Large intestine (tissue), 12 donors: ENCODE measurements at places on chromosomes 4 and X. TPM values are rescaled to one million over a fixed set of nuclear protein-coding genes. Genes with fewer than 3 reads are reported as not detected.

PCSK1N gene
- 178 TPM for polyA plus RNA-seq

DNA sequence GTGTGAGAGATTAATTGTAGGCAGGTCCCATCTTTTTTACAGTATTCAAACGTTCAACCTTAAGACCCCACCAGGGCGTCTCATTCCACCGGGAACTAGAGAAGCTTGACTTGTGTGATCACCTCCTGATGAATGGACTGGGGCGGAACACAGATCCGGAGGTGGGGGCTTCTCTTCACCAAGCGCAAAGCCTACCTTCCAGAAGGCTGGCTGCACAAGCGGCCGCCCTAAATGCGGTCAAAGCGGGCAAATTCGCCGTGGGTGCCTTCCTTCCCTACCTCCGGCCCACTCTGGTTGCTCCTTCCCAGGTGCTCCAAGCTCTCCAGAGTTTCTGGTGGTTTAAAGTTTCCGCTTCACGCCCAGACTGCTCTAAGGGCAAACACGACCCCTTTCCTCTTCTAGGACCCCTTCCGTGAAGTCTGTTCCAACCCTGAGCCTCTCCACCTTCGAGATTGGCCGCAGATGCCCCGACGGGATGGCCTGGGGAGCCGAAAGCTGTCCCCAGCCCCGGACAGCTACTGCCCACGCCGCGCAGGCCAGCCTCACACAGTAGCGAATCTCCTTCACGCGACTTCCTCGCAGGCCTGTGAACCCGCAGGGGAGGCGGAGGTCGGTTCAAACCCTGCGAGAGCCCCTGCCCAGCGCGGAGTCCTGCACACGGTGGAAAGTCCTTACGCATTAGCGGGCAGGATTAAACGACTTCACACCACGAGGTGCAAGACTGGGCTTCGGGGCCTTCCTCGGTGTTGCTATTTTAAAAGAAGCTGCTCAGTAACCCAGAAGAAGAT, 1.6 kb upstream of the WWC2 start:
- peak overlapping the region; percentile 47 for H3K27ac ChIP-seq
- peaks cover 11% of the 10 kb centered on the region for H3K4me1 ChIP-seq
- peaks cover 17% of the 10 kb centered on the region for H3K27me3 ChIP-seq
- peak overlapping the region; percentile 75 for H3K4me3 ChIP-seq
- H3K36me3 ChIP-seq = no peaks in the 10 kb centered on the region
- DNase-seq = no peak

GRCh38 chrX:44980403-44980802, 107.4 kb downstream of the KDM6A start:
- no peaks in the 10 kb centered on the region for H3K4me1 ChIP-seq
- no peak for DNase-seq
- no peaks in the 10 kb centered on the region for H3K27me3 ChIP-seq
- no peak overlapping the region for H3K4me3 ChIP-seq
- no peak overlapping the region for H3K27ac ChIP-seq

DNA sequence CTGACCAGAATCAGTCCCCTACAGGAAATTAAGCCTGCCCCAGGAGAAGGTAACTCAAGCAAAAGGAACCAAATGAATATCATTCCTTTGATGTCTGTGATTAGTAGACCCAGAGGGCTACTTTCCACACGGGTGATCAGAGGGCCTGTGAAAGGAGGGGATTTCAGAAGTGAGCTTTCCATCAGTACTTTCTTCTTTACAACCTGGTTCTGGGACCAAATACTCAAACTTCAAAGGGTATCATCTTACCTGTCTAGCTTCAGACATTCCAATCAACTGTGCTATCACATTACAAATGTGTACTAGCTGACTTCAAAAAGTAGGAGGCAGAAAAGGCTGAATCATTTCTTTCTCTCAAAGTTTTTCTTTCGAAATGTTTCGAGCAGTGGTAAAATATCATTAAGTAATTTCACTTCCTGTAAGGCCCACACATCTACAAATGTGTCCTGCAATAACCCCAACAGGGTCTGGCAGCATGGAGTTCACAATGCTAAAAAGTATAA, 23.9 kb downstream of the ACSL4 start:
- H3K27me3 ChIP-seq = no peaks in the 10 kb centered on the region
- H3K36me3 ChIP-seq = no peaks in the 10 kb centered on the region
- H3K27ac ChIP-seq = no peak overlapping the region

DNA sequence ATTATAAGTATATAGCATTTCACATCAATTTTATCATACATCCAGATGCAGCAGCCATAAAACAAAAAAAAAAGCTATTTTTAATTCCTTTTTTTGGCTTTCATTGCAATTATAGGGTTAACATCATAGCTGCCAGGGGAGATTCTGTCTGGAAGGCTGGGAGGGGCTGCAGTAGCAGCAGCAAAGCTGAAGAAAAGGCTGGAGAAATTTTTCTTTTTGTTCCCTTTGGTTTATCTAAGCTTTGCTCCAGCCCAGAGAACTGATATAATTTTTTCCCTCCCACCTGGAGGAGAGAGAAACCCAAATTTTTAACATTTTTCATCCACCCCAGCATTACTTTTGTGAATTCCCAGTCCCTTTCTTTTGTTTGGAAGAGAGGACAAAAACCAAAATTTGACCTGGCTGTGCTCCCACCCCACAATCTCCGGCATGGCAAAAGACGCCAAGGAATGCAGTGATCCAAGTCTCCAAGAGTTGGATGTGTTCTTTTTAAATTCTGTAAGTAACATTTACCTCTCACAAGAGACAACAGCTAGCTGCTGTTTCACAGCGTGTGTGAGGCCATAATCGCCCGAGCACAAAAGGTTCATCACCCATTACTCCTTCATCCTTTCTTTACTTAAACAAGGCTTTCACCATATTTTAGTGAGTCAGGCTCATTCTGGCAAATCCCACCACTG, 25.1 kb upstream of the FAM156A start:
- H3K4me1 ChIP-seq = no peaks in the 10 kb centered on the region
- DNase-seq = no peak
- no peak overlapping the region for H3K4me3 ChIP-seq
- H3K27ac ChIP-seq = no peak overlapping the region
- no peaks in the 10 kb centered on the region for H3K27me3 ChIP-seq

GLRA3 gene
- polyA plus RNA-seq = 1.0 TPM

OPHN1 gene
- 5.6 TPM for polyA plus RNA-seq

- H3K36me3 ChIP-seq = no peaks in the 10 kb centered on the region
- no peak for DNase-seq
- H3K4me1 ChIP-seq = no peaks in the 10 kb centered on the region
These were observed 68.8 kb downstream of the SPRY1 start for GRCh38 chr4:123465416-123465815.

DNA sequence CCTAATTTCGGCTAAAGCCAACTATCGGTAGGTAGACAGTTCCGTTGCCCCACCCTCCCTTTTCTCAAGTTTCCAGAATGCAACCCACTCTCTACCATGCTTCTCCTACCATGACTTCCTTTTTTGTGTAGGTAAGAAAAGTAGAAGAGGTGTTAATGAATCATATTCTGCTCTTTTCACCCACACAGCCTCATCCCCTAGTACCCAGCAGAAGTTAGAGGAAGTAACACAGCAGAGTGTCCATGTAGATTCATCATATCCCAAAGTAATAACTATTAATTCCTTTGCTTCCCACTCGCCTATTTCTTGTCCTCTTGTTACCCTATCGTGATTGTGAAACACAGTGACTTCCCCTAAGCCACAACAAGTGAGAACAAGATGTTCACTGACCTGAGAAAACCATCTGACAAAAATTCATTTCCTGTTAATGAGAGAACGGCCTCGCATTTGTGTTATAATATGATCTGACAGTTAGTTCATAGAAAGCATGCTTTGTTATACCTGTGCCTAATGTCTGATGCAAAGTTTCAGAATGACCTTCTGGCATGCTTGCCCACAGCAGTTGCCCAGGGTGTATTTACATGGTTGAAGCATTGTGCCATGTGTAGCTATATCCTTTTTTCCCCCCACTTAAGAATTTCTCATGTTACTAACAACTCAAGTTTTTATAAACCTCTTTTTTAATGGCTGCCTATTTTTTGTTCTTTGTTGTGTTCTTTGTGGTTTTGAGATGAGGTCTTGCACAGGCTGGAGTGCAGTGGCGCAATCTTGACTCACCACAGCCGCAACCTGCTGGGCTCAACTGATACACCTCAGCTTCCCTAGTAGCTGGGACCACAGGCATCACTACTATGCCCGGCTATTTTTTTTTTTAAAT, 185.6 kb downstream of the RAP1GDS1 start:
- no peaks in the 10 kb centered on the region for H3K4me1 ChIP-seq
- H3K4me3 ChIP-seq = no peak overlapping the region
- H3K27me3 ChIP-seq = no peaks in the 10 kb centered on the region
- peaks cover 6% of the 10 kb centered on the region for H3K36me3 ChIP-seq
- DNase-seq = no peak

ARHGAP6 gene
- 5.1 TPM for polyA plus RNA-seq

DNA sequence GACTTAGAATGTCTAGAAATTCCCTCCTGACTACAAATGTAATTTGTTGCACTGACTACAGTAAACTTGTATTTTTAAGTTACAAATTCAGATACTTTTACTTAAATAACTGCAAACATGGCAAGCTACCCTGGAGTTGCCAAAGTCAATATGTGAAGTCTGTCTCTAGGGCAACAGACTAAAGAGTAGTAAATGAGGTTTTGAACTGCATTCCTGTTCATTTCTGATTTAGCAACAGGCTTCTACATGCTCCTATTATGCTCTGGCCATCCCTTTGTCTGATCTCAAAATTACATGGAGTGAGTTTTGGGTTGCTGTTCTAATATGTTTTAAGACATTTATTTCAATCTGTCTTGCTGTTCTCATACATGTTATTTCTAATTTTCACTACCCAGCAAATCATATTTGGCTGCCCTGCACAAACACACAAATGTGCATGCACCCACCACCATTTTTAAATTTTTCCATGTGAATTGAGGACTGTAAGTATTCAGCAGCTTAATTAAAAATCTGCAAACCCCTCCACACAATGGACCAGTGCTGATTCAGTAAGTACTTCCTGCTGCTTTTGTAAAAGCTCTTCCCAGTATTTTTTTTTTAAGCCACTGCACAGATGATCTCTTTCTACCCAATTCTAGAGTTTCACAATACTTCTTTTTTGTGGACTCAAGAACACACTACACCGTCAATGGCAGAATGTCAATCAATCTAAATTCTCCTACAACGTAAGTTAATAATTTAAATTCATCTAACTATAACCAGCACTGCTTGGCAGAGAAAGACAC, 26.7 kb downstream of the SH3RF1 start:
- no peak overlapping the region for H3K4me3 ChIP-seq
- no peak overlapping the region for H3K27ac ChIP-seq
- no peaks in the 10 kb centered on the region for H3K27me3 ChIP-seq
- peaks cover 18% of the 10 kb centered on the region for H3K4me1 ChIP-seq
- no peak for DNase-seq

GRCh38 chr4:63492515-63492914, 916.7 kb downstream of the TECRL start:
- no peaks in the 10 kb centered on the region for H3K27me3 ChIP-seq
- no peak overlapping the region for H3K4me3 ChIP-seq
- H3K27ac ChIP-seq = no peak overlapping the region

- H3K4me1 ChIP-seq = no peaks in the 10 kb centered on the region
- no peak for DNase-seq
- H3K4me3 ChIP-seq = no peak overlapping the region
- no peak overlapping the region for H3K27ac ChIP-seq
These were observed 32.5 kb upstream of the DDX3X start for GRCh38 chrX:41301438-41301824.

GRCh38 chr4:26152056-26152455, 168.8 kb upstream of the RBPJ start:
- H3K4me1 ChIP-seq = no peaks in the 10 kb centered on the region
- no peaks in the 10 kb centered on the region for H3K36me3 ChIP-seq
- no peaks in the 10 kb centered on the region for H3K27me3 ChIP-seq
- DNase-seq = no peak
- no peak overlapping the region for H3K27ac ChIP-seq
